Activated T-helper 1 cell treated with anti-CD3 and anti-CD28 coated beads, Interleukin-2, amount 50 U/mL, for 16 hours (primary cell): ENCODE measurements at places on chromosomes 12 and 14.

DNA sequence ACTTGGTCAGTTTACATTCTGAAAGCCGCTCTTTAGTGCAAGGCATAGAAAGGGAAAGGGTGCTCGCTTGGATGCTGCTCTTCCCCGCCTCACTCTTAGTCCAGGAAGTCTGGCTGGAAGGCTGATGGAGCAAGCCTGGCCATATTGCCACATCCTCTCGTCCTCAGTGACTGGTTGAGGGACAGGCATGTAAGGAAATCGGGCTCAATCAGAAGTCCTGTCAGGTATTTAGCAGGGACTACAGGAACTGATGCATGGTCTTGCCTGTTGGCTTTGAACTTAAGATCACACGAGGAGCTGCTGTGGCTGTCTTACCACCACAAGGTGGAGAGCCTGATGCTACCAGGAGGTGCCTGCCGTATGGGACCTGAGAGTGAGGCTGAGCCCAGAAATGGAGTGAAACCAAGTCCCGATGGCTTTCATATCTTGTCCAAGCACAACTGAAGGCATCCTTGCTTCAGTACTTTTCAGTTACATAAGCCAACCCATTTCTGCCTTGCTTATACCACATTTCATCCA, 10.7 kb upstream of the C12orf75 start:
- no peak for DNase-seq

GRCh38 chr14:81366884-81367283, 33.2 kb downstream of the STON2 start:
- DNase-seq = no peak

DNA sequence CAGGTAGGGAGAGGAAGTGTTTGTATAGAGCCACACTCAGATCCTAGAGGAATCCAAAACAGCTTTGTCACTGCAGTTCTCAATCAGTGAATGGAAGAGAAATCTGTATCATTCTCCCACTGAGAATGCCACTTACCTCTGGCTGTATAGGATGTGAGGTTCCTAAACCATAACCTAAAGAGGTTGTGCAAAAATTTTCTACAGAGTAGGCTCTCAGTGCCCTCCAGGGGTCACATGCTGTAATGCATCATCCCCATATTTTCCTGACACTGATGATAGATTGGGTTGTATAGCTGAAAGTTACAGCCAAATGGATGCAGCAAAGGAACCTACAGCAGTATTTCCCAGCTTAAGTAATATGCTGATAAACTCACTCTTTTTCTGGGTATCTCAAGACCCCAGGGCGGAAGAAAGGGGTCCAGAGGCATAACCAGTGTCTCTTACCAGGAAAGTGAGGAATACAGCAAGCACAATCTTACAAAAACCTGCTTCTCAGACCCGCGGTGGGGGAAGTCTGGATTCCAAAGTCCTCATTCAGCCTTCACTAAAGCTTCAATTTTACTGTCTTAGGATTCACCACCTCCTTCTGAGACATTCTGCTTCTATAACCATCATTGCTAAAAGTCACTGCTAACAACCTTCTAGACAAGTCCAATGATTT, 3.8 kb downstream of the BCDIN3D start:
- no peak for DNase-seq

GRCh38 chr12:104165801-104166200, 27.8 kb upstream of the NFYB start:
- no peak for DNase-seq

DNA sequence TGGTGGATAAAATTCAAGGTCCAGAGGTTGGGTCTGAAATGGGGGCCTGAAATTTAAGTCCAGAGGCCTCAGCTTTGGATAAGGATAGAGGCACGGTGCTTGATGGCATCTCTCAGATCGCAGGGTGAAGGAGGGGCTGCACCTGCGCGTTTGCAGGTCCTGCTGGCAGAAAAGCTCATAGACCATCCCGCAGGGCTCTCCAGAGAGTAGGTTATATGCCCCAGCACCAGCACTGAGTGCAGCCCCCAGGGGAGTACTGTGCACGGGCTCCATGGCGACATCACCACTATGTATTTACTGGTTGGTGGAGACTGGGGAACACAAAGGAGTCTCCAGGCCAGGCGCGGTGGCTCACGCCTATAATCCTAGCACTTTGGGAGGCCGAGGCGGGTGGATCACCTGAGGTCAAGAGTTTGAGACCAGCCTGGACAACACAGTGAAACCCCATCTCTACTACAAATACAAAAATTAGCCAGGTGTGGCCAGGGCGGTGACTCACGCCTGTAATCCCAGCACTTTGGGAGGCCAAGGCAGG, 4.3 kb upstream of the CD63 start:
- no peak for DNase-seq

DNA sequence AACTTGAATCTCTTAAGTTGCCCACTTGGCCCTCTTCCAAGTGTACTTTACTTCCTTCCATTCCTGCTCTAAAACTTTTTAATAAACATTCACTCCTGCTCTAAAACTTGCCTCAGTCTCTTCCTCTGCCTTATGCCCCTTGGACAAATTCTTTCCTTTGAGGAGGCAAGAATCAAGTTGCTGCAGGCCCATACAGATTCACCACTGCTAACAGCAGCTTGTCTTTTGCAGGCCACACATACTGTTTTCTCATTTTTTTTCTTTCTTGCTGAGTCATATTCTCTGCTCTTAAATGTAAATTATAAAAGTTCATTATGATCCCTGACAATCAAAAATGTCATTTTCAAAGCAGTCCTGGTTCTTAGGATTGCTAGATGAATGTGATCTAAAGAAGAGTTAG, 1820.8 kb upstream of the FLRT2 start:
- DNase-seq = no peak

GRCh38 chr12:19947344-19947743, 421.0 kb upstream of the PDE3A start:
- no peak for DNase-seq

- DNase-seq = no peak
Observed at GRCh38 chr12:30782316-30783173, 27.8 kb upstream of the CAPRIN2 start.

GRCh38 chr12:113173081-113173698, 12.1 kb downstream of the DDX54 start:
- DNase-seq = no peak

DNA sequence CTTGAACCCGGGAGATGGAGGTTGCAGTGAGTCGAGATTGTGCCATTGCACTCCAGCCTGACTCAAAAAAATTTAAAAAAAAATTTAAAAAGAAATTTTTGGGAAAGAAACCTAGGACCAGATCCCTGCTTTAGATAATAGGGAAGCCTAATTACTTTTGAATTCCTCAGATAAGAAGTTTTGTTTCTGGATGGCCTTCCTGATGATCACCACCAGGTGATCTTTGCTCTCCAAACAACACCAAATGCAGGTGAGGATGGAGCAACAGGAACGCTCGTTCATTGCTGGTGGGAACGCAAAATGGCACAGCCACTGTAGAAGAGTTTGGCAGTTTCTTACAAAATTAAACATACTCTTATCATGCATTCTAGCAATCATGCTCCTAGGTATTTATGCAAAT, 28.5 kb upstream of the KLC1 start:
- DNase-seq = no peak

DNA sequence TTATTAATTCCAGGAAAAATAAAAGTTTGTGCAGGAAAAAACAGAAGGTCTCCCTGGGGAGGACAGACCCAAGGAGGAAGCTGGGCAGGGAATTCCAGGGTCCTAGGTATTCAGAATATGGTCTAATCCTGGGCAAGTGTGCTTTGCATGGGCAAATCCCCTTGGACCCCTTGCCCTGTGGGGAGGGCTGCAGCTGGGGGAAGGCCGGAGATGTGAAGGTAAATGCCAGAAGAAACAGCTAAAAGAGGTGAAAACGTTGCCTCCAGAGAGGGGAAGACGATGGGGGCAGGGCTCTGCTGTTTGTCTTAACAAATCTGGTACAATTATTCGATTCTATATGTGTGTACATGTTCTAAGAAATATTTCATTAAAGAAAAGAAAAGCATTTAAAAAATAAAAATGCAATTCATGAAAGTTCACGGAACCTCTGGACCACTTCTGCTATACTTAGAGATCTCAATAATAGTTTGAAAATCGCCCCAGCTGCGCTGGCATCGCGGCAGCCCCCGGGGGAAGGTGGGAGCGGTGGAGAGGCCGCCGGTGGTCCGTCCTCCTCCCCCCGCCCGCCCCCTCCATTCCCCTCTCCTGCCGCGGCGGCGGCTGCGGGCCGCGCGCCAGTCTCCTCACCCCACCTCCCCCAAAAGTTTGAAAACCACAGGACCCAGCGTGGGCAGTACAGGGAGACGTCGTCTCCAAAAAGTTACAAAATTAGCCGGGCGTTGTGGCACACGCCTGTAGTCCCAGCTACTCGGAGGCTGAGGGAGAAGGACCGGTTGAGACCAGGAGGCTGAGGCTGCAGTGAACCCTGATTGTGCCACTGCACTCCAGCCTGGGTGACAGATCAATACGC, 1.5 kb upstream of the PRPF40B start:
- no peak for DNase-seq

GRCh38 chr12:12020762-12021161, 50.0 kb upstream of the BCL2L14 start:
- no peak for DNase-seq

DNA sequence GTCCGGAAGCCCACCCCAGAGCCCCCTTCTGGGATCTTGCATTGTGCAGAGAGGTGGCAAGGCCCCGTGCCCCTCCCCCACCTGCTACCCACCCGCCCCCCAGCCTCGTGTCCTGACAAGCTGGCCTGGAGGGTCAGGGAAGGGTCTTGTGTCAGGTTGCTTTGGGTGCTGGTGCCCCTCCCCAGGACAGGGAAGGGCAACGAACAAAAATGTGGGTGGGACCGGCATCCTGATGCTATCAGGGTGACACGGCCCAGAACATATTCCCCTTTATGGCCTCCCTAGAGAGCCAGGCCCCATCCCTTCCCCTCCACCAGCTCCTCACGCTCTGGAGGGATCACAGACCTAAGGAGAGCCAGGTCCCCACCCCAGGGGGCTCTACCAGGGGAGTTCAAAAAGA, 38.7 kb upstream of the TMEM179 start:
- no peak for DNase-seq

GRCh38 chr12:47223848-47224213, 144.1 kb upstream of the AMIGO2 start:
- DNase-seq = no peak

- DNase-seq = no peak
Observed at GRCh38 chr14:32986791-32987540, 48.3 kb downstream of the NPAS3 start.

DNA sequence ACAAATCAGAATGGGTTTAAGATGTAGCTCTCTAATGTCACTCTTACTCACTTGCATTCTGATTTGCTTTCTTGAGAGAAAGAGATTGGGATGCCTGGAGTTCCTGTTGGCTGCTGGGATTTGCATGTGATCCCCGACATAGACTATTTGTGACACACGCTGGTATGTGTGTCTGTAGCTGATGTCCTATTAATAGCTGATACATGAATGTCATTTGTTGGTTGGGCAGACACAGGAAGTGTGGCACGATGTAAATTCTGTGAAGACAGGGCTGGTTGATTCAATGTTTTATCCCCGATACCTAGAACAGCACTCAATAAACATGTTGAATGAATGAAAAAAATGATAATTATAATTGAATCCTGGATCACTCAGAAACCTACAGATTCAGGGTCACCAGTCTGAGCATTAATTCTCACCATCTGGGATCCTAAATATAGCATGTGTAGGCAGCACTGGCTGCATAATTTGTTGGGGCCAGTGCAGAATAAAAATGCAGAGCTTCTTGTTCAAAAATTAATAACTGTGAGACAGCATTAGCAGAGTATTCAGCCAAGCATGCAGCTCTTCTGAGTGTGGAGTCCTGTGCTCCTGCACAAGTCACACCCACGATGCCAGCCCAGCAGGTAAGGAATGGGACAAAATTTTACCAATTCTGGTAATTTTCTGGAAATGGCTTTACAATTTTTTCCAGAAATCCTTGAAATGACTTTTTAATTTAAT, 35.5 kb upstream of the SOCS2 start:
- DNase-seq = no peak

- DNase-seq = no peak
Observed at GRCh38 chr12:84480803-84481202, 431.8 kb downstream of the SLC6A15 start.

GRCh38 chr12:32476446-32476845, 77.1 kb downstream of the FGD4 start:
- DNase-seq = no peak

DNA sequence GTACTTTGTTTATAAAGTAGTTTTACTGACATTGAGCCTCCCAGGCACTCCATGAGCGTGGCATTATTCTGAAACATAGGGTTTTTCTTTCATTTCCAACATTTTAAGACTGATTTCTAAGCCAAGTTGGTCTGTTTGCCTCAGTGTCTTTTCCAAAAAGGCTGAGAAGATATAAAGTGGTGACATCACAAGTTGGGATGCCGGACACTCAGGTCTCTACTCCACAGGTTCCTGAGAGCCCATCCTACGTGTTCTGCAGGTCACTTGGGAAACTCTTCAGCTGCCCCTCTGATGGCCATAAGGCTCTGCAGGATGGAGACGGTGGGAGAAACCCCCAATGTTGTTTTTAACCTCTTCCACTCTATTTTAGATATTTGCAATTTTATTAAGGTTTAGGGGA, 6.0 kb downstream of the RFX4 start:
- no peak for DNase-seq

DNA sequence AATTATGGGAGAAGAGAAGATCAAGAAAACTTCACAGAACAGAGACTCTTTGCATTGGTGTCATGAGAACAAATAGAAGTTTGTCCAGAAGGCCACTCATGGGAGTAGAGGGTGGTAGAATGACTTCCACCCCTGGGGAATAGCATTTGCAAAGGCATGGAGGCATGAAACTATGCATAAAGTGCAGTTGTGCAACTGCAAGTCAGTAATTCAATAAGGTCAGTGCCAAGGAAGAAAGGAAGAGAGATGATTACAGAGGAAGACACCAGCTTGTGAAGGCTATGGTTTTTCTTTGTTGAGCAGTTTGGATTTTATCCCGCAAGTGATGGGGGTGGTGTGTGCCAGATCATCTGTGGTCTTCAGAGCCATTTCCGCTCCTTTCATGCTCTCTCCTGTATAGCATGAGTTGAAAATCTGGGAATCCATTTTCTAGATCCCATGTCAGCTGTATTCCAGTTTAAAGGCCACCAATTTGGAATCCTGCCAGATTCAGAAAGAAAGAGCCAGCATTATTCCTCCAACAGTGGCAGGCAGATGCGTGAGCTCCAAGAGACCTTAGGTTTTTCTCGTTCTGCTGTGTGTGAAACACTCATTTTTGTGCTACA, 67.6 kb upstream of the GRIN2B start:
- no peak for DNase-seq
